ENCODE measurements at places on chromosomes 6 and 20. TPM values are rescaled to one million over a fixed set of nuclear protein-coding genes. Genes with fewer than 3 reads are reported as not detected.

DNA sequence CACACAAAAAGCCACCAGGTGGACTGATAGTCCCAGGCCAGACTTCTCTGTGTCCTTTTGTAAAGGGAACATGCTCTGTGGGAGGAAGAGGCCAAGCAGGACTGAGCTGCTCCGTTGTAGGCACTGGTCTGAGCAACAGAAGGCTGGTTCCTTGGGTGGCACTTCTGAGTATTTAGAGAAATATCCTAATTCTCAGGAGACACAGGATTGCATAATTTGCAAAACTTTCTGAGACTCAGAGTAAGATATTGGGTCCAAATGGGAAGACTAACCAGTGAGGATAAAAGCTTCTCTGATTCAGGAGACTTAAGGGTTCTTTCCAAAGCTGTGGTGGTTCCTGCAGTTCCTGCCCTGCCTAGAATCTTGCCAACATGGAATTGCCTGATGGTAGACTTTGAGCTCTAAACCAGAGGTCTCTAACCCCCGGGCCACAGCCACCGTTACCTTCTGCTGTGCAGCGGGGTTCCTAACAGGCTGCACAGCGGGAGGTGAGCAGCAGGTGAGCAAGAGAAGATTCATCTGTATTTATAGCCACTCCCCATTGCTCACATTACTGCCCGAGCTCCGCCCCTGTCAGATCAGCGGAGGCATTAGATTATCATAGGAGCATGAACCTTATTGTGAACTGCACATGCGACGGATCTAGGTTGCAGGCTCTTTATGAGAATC lies 107.0 kb downstream of the OLIG3 start:
- no peaks in the 10 kb centered on the region for H3K36me3 ChIP-seq
- no peak overlapping the region for H3K4me3 ChIP-seq
- no peak for DNase-seq
- H3K27ac ChIP-seq = no peak overlapping the region

DNA sequence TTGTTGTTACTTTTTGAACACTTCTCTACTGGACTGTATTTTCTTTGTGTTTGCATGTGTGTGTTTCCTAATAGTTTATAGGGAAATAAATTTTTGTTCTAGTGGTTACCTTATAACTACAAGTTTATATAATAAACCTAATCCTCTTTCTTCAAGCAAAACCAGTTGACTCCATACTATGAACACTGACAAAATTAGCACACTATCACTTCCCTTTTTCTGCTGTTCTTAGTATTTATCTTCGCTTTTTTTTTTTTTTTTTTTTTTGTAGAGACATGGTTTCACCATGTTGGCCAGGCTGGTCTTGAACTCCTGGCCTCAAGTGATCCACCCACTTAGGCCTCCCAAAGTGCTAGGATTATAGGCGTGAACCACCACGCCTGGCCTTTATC lies 25.0 kb upstream of the C6orf62 start:
- H3K27ac ChIP-seq = no peak overlapping the region
- no peaks in the 10 kb centered on the region for H3K36me3 ChIP-seq
- H3K4me3 ChIP-seq = no peak overlapping the region
- no peaks in the 10 kb centered on the region for H3K4me1 ChIP-seq

TPD52L1 gene
- not detected for total RNA-seq

DEFB124 gene
- not detected for total RNA-seq

GRCh38 chr6:24126586-24127192 lies 674 bp downstream of the NRSN1 start:
- no peaks in the 10 kb centered on the region for H3K4me1 ChIP-seq
- H3K36me3 ChIP-seq = no peaks in the 10 kb centered on the region
- DNase-seq = no peak
- H3K27me3 ChIP-seq = peaks cover 2% of the 10 kb centered on the region
- H3K27ac ChIP-seq = no peak overlapping the region
- H3K4me3 ChIP-seq = no peak overlapping the region

- no peaks in the 10 kb centered on the region for H3K36me3 ChIP-seq
- H3K27me3 ChIP-seq = no peaks in the 10 kb centered on the region
- H3K4me3 ChIP-seq = no peak overlapping the region
These were observed 12.2 kb upstream of the SHLD1 start for GRCh38 chr20:5737966-5738365.

IMPG1 gene
- total RNA-seq = not detected

OPN5 gene
- not detected for total RNA-seq

WFDC8 gene
- total RNA-seq = not detected

DNA sequence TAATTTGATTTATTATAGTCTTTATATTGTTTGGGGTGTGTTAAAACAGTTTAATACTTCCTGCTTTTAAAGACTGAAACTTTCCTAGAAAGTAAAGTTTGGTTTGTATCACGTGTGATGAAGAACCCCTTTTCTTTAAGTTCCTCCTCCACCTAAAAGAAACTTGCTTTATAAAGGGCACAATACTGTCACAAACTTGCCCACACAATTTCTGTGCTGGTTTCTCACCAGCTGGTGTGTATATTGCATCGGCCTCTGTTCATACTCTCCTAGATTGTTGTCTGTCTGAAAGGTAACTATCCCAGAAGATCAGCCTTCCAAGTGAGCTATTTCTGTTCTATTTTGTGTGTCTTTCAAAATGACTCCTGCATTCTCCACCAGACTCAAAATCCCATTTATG lies 46.9 kb downstream of the ANKRD6 start:
- H3K27me3 ChIP-seq = no peaks in the 10 kb centered on the region
- H3K36me3 ChIP-seq = no peaks in the 10 kb centered on the region
- no peak overlapping the region for H3K27ac ChIP-seq
- H3K4me1 ChIP-seq = no peaks in the 10 kb centered on the region

GRCh38 chr6:100417036-100417435 lies 47.7 kb downstream of the SIM1 start:
- H3K4me3 ChIP-seq = no peak overlapping the region
- no peak for DNase-seq
- no peaks in the 10 kb centered on the region for H3K36me3 ChIP-seq
- H3K4me1 ChIP-seq = no peaks in the 10 kb centered on the region

DNA sequence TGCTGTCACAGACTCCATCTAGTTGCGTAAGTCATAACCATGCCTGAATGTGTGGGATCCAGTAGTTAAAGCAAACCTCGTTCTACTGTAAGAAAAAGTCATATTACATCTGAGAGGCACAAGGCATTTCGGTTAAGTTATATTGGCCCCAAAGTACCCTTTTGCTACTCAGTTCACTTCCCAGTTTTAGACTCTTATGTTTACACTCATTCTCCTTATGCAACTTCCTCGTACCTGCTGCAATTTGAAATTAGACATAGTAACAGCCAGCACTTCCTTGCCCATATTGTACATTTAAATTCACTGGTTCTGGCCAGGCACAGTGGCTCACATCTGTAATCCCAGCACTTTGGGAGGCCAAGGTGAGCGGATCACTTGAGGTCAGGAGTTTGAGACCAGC lies 37.0 kb downstream of the PEX7 start:
- no peak overlapping the region for H3K27ac ChIP-seq
- H3K4me3 ChIP-seq = no peak overlapping the region
- H3K4me1 ChIP-seq = no peaks in the 10 kb centered on the region
- DNase-seq = no peak

KIAA0408 gene
- total RNA-seq = 4.2 TPM

DNA sequence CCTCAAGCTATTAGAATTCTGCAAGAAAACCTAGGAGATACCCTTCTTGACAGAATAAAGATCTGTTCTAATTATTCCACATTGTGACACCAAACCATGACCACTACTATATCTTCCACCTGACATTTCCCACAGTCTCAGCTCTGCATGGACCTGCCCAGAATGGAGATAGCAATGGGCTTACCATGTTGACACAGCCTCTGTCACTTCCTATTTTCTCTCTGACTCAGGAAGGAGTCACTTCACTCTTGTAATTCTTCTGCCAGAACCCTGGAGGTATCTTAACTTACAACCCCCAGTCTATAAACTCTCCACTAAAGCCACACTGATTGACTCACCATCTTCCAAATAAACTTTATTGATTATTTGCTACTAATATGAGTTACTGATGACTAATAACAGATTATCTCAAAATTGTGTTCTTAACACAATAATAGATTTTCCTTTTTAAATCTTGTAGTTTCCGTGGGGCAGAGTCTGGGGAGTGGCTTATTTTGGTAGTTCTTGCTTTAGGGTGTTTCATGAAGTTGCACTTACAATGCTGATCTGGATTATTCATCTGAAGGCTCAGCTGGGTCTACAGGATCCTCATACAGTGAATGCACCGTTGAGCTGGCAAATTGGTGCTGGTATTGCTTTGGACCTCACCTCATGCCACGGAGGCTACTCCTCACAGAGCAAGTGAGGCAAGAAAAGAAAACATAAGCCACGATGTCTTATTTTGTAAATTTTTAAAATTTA lies 869.9 kb downstream of the KIF16B start:
- no peak overlapping the region for H3K4me3 ChIP-seq
- no peak overlapping the region for H3K27ac ChIP-seq
- no peak for DNase-seq
- H3K36me3 ChIP-seq = no peaks in the 10 kb centered on the region

DNA sequence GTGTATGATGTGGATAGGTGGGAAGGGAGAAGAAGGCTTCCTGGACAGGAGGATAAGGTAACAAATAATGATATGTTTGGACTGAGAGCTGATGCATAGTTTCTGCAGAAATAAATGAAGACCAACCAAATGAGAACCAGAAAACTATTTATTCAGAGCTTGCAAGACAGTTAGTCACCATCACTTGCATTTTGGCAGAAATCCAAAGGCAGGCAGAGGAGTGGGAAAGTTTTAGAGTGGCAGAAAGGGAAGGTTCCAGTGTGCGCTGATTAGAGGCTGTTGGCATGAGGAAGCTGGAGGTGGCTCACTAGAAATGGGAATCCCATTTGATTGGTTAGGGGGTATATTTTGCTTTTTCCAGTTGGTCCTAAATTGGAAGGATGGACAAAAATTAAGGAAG lies 13.0 kb upstream of the F13A1 start:
- DNase-seq = no peak
- H3K27me3 ChIP-seq = no peaks in the 10 kb centered on the region
- no peak overlapping the region for H3K4me3 ChIP-seq

- no peaks in the 10 kb centered on the region for H3K36me3 ChIP-seq
- no peak overlapping the region for H3K4me3 ChIP-seq
- peaks cover 7% of the 10 kb centered on the region for H3K27me3 ChIP-seq
- H3K27ac ChIP-seq = no peak overlapping the region
These were observed 78.1 kb upstream of the EZR start for GRCh38 chr6:158897236-158897635.

DNA sequence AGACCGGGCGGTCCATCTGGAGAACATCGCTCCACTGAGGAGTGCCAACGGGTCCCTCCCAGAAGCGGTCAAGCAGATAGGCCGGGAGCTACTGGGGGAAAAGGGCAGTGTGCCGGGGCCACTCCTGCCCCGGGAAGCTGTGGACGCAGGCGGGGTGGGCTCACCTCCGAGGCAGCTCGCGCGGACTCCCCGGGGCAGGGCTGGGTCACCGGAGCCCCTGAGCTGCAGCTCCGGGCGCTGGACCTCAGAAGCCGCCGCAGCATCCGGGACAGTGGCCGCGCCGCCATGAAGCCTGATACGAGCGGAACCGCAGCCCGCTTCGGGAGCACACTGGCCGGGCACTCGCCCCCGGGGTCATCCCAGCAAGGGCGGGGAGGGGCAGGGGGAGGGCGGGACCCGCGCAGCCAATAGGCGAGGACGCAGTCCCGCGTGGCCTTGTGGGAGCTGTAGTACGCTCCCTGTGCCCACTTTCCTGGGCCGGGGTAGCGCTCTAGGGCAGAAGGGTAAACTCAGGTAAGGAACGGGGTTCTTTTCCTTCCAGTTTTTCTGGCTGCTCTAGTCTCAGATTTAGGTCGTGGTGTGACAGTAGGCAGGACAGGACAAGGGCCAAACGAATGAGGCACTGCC lies at the start of gene MOCS1:
MOCS1 (minus strand) TSS at position 332 of the 627 bp plus-strand sequence; CDS start at position 287, 45 bp downstream.
- peak within 1 kb of the TSS; percentile 68 for H3K4me3 ChIP-seq
- no peak for DNase-seq
- no peaks in the 10 kb centered on the region for H3K4me1 ChIP-seq
- peaks cover 12% of the 10 kb centered on the region for H3K27me3 ChIP-seq

KCNK17 gene
- 0.38 TPM for total RNA-seq

LKAAEAR1 gene
- total RNA-seq = not detected

DNA sequence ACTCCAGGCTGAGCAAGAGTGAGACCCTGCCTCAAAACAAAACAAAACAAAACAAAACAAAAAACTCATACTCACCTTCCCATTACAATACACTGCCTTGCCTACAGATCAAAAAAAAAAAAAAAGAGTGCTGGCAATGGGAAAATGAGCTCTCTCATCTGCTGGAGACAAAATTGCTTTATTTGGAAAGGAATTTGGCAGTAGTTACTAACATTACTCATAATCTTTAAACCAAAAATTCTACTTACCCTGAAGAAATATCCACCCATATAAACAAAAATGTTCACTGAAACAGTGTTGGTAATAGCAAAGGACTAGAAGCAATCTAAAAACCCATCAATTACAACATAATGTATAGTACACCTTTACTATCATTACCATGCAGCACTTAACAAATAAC lies 120.4 kb downstream of the RNGTT start:
- peaks cover 11% of the 10 kb centered on the region for H3K36me3 ChIP-seq
- H3K27ac ChIP-seq = no peak overlapping the region
- no peak for DNase-seq
- no peaks in the 10 kb centered on the region for H3K4me1 ChIP-seq
- no peaks in the 10 kb centered on the region for H3K27me3 ChIP-seq

Measured in T-cell (primary cell).